ENCODE measurements at places on chromosomes 2 and 18.

GRCh38 chr18:35005963-35006577 is 35.1 kb upstream of the MAPRE2 start:
- no peak for DNase-seq

- peak; percentile 12 for DNase-seq
Measured at GRCh38 chr2:240820607-240821428, 799 bp upstream of the KIF1A start.

DNA sequence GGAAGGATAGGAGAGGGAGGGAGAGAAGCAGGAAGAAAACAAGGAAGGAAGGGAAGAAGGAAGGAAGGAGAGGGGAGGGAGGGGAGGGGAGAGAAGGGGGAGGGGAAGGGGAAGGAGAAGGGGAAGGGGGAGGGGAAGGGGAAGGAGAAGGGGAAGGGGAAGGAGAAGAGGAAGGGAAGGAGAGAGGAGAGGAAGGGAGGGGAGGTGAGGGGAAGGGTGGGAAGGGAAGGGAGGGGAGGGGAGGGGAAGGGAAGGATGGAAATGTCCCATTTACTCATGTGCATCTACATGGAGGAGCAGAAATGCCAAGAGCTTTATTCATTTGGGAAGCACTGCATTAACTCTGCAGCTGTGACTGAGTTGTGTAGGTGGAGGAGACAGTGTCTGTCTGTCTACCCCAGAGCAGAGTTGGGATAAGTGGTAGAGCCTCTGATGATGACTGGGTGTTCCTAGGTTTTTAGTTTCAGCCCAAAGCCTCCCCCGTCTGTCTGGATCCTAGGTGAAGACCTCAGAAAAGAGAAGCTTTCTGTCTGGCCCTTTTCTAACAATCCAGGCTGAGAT is 131.3 kb downstream of the COL6A3 start:
- DNase-seq, result no peak

GRCh38 chr18:10398571-10398970 is 55.9 kb upstream of the APCDD1 start:
- no peak for DNase-seq

DNA sequence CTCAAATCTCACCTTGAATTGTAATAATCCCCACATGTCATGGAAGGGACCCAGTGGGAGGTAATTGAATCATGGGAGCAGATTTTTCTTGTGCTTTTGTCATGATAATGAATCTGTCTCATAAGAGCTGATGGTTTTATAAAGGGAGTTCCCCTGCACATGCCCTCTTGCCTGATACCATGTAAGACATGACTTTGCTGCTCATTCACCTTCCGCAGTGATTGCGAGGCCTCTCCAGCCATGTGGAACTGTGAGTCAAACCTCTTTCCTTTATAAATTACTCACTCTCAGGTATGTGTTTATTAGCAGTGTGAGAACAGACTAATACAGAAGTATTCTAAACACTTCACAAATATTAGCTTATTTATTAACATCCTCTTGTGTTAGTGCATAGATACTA is 516.7 kb downstream of the LRRTM4 start:
- DNase-seq, result no peak

- DNase-seq, result no peak
Measured at GRCh38 chr2:1024981-1025380, 74.3 kb downstream of the SNTG2 start.

DNA sequence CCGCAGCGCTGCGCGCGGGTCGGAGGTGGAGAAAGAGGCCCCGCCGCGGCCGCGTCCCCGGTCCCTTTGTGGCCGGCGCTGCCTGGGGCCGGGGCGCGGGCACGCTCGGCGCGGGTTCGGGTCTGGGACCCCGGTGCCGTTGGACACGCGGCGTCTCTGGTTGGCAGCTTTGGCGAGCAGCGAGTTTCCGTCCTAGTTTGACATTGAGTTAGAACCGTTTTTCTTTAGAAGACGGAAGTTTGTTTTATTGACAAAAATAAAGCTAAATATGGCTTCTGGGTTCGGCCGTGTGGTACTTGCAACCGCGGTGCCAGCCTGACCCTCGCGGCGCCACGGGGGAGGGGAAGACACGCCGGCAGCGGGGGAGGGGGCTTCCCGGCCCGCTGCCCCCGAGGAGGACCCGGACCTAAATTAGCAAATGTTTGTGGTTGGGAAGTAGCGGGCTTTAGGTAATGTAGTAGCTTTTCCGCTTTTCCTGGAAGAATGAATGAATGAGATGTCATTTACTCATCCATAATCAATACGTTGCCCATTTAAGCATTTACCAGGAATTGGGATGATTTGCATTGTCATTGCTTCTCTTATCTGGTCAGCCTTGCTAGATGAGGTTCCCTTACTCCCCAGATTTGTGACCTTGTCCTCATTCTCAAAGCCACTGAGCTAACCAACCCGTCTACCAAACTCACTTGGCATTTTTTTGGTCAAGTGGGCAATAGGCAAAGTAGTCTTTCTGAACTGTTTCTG is 530 bp downstream of the GALNT1 start:
- no peak for DNase-seq

DNA sequence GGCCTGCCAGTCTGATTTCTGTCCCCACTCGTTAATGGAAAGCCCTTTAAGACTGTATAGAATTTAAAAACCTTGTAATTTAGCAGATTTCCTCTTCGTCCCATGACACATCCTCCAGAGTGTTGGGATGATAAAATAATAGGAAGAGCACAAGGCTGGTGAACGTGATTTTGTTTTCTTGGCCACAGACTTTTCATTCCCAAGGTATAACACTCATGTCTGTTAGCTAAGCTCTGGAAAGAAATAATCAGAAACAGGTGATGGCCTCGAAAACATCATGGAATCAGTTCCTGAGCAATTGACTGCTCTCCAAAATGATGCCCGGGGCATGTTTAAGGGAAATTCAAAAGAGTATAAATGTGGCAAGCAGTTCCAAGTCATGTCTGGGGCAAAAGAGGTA is 337.8 kb upstream of the TCF4 start:
- DNase-seq, result no peak

DNA sequence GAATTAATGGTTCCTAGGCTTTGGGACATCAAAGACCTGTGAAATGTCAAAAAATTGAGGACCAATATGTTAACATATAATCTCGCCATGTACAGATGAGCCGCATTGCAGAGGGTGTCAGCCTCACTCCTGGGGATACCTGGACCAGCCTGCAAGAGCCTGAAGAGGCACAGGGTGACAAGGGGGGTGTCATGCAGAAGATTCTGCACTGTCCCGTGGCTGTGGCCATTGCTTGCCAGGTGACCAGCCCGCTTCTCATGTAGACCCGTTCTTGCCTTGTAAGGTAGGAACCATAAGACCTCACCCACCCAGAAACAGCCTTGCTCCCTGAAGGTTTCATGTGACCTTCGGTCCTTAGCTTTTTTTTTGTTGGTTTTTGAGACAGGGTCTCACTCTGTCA is 37.5 kb downstream of the TMEM37 start:
- no peak for DNase-seq

DNA sequence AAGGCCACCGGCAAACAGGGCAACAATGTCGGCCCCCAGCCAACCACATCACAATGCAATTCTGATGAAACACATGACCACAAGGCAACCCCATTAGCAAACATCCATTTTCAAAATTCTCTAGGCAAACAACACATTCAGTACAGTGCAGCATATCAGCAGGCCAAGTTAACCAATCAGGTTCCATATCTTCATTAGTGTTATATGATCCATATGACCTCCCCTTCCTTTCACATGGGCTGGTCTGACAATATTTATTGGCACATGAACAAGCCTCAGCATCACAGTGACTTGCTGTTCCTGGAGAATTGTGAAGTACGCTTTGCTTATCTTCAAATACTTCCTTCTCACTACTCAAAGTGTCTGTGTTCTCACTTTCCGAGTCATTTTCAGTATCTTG is 19.8 kb downstream of the RNF103 start:
- DNase-seq, result no peak

DNA sequence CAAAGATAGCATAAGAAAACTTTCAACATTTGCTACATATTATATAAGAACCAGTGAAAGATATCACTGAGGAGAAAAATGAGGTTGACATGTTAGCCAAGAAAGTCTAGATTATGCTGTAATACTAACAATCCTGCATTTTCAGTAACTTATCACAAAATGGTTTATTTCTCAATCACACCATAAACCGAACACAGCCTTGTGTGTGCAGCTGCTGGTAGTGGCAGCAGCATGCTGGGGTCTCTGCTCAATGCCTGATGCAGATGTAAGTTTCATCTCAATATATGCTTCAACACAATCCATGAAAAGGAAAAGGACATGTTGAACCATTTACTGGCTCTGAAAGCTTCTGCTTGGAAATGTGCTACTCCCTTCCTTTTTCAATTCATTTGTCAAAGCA is 376.3 kb downstream of the GPD2 start:
- no peak for DNase-seq

- DNase-seq, result no peak
Measured at GRCh38 chr2:27973592-27973991, 83.1 kb downstream of the BABAM2 start.

DNA sequence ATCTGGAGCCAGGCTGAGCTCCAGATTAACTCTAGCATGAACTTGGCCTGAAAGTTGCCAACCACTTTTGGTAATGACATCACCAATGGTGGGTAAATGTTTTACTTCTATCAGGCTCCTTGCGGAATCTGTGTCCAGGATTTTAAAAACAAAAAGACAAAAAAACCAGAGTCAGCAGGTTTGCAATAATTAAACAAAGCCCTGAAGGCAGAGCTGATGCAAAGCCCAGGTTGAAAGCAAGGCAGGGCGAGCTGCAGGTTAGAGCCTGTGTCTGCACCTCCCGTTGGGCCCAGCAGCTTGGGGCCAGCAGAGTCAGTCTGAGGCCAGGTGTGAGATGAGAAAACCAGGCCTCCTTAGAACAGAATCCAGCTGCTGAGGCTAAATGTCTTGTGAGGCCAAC is 29.1 kb upstream of the ALK start:
- DNase-seq, result no peak

- DNase-seq, result no peak
Measured at GRCh38 chr2:88919087-88919738, 227.7 kb downstream of the RPIA start.

DNA sequence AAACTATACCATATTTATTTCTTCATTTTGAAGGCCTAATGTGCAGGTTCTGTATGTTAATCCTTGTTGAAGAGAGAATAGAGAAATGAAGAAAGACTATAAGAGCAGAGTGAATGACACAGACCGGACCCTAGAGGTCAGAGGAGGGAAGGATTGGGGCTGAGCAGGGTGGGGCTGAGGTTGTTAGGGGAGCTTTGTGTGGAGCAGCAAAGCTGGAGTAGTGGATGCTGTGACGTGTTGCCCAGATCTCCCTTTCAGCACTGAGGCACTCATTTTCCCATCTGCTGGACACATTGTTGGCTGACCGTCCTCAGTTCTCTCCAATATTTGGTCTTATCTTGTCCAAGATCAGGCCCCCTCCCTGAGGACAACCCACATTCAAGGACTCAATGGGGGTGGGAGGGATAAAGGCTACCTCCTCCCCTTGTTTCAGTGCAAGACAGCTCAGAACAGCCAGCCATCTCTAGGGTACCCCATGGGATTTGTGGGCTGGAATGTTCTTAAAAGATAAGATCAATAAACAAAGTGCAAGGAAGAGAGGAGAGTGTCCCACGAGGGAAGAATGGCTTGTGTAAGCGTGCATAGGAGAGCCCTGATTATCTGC is 143.6 kb downstream of the TDRD15 start:
- DNase-seq, result no peak

DNA sequence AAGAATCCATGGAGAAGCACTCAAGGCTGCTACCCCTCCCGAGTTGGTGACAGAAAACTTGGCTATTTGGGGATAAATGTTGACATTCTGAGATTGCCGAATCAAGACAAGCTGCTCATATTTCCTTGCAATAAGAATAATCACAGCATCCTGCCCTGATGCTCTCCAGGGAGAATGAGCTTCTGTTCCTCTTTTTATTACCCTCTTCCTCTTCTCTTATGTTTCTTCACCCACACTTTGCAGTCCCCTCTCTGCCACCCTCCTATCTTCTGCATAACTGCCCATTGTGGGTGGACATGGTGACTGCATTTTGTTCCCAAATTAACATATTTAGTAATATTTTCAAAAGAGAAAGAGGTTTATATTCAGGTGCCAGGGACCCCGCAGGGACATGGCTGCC is 11.9 kb upstream of the MSGN1 start:
- DNase-seq, result no peak

DNA sequence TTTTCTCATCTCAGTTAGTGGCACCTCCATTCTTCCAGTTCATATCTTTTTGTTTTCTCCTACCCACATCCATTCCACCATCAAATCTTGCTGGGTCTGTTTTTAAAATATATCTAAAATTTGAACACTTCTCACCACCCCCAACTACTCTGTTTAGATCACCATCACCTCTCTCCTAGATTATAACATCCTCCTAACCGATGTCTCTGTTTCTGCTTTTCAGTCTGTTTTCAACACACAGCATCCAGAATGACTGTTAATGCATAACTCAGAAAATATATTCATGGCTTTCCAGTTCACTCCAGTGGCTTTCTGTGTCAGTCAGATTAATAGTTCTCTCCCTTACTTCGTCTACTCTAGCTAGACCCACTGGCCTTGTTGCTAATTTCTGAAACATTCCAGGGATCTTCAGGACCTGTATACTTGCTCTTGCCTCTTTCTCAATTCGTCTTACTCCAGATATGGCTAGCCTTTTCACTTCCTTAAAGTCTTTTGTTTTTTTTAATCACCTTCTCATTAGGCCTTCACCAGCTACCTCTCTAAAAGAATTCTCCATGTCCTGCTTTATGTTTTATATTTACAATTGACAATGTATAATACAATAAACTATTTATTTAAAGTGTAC is 105.3 kb downstream of the COMMD1 start:
- DNase-seq, result no peak

DNA sequence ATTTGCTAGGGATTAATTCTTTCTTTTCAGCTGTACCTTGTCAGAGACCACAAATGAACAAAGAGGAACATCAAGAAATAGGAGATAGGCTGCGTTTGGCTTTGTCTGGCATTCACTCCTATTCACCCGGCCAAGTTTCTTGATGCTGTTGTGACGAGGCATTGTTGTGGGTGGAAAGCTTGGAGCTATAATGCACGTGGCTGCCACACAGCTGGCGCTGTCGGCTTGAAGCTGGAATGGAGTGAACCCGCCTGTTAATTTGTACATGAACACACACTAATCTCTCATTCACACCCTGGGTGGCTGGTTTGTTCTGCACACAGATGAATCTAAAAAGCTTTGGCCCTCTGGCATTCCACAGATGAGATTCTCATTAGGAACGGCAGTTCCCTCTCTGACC is 274.9 kb upstream of the GYPC start:
- DNase-seq, result no peak

DNA sequence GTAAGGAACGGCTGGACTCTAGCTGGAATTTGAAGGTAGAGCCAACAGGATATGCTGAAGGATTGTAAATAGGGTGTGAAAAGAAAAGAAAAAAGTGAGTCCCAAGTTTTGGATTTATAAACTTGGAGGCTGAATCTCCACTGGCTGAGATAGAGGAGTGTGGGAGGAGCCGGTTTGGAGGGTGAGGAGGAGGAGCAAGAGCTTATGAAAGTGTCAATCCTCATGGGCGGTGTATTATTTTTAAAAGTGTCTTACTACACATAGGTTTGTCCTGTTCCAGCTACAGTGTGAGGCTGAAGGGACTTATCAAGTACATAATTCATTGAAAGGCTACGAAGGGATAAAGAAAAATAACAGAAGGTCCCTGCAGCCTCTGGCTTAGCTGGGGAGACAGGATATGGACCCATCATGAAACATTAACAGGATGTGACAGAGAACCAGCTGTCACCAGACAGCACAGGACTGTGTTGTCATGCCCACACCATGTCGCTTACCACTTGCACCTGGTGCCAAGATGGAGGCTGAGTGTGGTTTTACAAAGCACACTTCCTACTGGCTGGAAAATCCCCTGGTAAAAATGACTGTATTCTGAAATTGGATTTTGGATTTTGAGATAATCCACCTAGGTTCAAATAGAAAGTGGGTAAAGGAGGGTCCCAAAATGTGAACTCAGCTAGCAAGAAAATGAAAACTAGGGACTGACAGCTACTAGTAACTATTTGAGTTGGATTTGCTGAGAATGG is 2.5 kb upstream of the MREG start:
- DNase-seq, result no peak

Data from stimulated activated CD8-positive, alpha-beta memory T cell treated with anti-CD3 and anti-CD28 coated beads, Interleukin-4, amount 100 ng/mL, for 4 hours (primary cell).